Stimulated activated CD8-positive, alpha-beta memory T cell treated with anti-CD3 and anti-CD28 coated beads, Interleukin-4, amount 100 ng/mL, for 24 hours (primary cell): ENCODE measurements at places on chromosomes 5 and 9.

DNA sequence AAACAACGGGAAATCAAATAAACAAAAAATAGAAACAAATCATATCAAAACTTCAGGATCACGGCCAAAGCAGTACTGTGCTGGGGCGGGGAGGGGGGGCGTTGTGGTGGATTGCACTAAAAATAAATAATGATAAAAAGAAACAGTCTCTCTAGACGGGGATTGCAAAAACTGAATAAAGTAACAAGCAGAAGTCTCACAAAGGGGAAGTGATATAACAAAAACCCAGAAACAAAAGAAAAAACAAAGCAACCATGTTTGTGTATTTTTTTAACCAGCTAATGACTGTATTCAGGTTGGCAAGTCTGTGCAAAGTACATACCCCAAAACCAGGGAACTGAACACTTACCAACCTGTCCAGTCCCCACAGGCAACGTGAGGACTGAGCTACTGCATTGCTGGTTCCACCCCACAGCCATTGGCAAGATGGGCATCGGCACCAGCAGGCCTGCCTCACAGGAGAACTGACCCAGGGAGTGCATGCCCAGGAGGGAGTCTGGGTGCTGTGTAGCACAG is 24.1 kb downstream of the BICD2 start:
- no peak for DNase-seq

GRCh38 chr5:24609706-24610105 is 35.1 kb downstream of the CDH10 start:
- no peak for DNase-seq

DNA sequence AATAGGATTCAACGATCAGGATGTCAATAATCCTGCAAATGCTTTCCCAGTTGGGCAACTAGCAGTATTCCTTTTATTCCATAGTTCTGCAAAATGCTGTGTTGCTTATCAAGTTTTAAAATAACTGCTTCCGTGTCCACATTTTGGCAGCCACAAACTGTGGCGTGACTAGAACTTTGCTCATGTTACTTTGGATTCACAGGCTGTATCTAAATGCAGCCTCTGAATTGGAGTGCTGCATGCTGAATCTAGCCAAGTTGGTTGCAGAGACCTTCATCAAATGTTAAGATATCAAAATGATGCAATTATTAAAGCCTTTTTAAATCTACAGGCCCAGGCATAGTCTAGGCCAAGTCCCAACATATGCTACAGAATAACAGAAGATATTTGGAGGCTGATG is 249.2 kb downstream of the NR2F1-AS1 start:
- no peak for DNase-seq

GRCh38 chr5:12772276-12772675 is 868.0 kb upstream of the CTNND2 start:
- DNase-seq: no peak

- peak; percentile 48 for DNase-seq
Observed at GRCh38 chr9:32571969-32572899, 725 bp downstream of the NDUFB6 start.

GRCh38 chr5:173705512-173706044 is 89.1 kb upstream of the BOD1 start:
- no peak for DNase-seq

DNA sequence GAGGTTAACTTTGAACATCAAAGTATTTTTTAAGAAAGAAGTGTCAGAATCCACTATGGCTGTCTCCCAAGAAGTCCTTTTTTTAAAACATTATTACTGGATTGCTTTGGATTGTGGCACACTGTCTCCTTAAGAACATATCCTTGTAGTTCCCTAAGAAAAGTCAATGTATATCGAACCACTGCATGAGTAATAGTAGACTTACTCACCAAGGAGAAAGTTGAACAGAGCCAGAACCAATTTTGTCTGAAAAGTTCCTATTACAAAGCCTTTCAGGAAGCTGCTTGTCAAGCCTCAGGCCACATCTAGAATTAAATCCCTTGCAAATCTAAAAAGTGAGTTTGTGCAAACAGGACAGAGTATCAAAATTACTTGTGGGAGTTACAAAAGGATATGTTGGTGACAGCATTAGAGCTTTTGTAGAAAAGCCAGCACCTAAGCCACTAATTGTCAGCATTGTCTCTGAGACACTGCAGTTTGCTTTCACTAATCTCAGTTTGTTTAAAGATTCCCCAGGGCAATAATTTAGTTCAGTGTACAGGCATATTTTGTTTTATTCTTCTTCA is 195.4 kb downstream of the MPDZ start:
- DNase-seq: no peak

DNA sequence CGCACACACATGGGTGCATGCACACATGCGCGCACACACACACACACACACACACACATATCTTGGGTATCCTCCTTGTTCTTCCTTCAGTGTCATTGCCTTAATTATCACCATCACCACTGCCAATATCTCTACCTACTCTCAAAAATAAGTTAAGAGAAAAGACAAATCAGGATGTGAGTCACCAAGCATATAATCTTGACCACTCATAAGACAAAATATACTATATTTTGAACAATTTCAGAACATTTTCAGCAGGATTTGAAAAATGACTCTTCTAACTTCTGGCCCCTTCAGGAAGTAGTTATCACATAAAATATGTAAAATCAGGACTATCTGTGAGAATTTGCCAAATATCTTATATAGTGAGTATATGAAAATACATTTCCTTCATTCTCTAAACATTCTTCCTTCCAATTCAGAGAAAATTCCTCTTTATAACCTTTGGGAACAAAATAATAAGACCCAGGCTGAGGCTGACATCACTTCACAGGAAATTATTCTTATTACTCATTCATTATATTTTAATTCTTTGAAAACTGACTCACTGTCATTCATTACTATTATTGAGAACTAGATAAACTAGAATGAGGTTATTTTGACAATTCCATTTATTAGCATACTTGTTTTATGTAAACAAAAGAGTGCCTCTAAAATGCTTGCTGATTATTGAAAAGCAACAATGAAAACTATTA is 772.0 kb upstream of the ACO1 start:
- no peak for DNase-seq

DNA sequence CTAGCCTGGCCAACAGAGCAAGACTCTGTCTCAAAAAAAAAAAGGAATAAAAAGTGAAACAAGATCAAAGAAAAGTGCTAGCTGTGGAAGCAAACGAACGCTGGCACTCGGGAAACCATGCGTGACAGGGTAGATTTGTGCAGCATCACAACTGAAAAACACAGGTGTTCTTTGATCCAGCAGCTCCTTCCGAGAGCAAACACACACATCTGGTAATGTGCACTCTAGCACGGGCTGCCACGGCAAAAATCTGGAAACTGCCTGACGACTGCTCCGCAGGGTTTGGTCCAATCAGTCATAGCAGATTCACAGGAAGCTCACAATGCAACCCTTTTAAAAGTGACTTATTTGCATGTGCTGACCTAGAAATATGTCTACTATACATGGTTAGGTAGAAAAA is 80.0 kb downstream of the SYK start:
- no peak for DNase-seq

- DNase-seq: no peak
Observed at GRCh38 chr9:91714874-91715615, 235.0 kb downstream of the ROR2 start.

DNA sequence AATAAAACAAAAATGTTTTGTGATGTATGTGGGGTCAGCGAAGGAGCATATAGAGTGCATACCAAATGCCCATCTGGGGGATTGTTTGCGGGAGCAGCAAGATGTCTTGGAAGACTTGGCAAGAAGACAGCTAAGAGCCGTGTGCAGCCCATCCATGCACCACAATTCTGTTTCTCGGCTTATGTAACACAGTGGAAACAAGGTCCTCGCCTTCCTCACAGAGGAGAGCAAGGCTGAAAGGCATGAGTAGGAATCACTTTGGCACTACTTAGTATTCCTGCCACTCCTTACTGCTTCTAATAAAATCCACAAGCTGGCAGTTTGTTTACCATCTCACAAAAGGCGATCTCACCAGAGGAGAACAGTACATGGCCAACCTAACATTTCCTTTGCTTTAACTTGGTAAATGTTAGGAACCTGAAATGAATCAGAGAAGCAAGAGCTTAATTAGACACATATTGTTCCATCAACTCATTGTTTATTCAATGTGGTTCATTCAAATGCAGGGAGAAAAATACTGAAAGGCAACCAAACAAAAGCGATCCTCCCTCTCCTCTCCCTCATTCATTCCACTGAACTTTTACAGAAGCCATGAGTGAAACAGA is 648.1 kb downstream of the ACTL7B start:
- no peak for DNase-seq

- DNase-seq: no peak
Observed at GRCh38 chr5:82881571-82882174, 195.5 kb downstream of the TMEM167A start.

DNA sequence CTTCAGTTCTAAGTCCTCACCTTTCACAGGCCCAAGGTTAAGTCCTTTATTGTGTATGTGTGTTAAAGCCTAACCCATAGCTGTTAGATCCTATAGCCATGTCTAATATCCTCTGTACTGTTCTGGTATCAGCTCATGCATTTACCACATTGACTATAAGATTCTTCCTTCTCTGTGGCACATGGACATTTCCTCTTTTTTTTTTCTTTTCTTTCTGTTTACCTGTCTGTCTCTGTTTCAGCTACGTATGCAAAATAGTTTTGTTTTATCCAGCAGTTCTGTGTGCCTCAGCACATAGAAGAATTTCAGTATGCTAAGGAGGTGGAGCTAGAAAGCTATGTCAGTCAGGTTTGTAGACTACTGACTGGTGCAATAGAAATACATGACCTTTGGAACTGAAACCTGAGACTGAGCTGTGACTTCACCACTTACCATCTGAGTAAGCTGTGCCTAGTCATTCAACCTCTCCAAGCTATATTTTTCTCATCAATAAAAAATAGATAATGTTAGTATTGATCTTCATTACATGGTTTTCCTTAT is 155.6 kb upstream of the VLDLR start:
- DNase-seq: no peak

- DNase-seq: no peak
Observed at GRCh38 chr5:172926796-172927195, 32.4 kb upstream of the RPL26L1 start.

- DNase-seq: no peak
Observed at GRCh38 chr9:12680341-12680740, 12.8 kb upstream of the TYRP1 start.

GRCh38 chr9:133250741-133251170 is 24.2 kb downstream of the ABO start:
- no peak for DNase-seq

GRCh38 chr9:109182940-109183798 is 16.1 kb upstream of the FRRS1L start:
- no peak for DNase-seq

- DNase-seq: no peak
Observed at GRCh38 chr5:36631620-36632362, 25.4 kb downstream of the SLC1A3 start.

- DNase-seq: no peak
Observed at GRCh38 chr5:56656846-56657726, 158.3 kb upstream of the MAP3K1 start.

GRCh38 chr9:128175726-128176125 is 15.6 kb downstream of the CIZ1 start:
- no peak for DNase-seq

DNA sequence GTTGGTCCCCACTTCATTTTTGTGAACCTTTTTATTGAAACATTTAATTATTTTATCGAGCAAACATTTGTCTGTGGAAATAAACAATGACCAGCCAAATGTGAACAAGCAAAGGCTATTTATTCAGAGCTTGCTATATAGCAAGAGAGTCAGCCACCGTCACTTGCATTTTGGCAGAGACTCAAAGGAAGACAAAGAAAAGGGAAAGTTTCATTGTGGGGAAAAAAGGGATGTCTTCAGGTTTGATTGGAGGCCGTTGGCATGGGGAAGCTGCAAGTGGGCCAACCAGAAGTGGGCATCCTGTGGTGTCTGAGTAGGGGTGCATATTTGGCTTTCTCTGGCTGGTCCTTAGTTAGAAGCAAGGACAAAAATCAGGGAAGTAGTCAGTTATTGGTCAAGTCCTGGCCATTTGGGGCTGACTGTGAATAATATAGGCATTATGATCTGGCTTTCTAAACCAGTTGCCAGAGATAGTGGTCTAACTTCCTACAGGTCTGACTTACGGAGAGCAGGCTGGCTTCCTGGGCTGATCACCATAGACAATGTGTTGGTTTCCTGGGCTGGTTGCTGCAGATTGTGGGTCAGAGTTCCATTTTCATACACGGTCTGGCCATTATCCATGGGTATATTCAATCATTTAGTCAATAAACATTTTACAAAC is 16.6 kb downstream of the ENC1 start:
- no peak for DNase-seq

- DNase-seq: no peak
Observed at GRCh38 chr5:43601454-43602260, 1.3 kb upstream of the NNT start.

DNA sequence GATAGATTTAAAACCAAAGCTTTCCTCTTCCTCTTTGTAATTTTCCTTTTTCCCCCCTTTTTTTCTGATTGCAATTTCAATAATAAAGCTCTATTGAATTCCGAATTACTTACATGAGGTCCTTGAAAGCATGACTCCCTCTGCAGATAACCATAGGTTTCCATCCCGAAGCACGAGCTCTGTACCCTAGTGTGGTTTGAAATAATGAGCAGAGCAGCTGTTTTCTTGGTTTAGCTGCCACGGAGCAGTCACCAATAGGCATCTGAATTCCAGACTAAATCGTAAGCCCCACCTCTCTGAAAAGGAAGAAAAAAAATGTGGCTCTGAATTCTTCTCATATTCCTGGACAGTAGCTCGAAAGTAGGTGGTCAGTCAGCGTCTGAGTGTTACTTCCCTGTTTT is 18.5 kb upstream of the GNE start:
- no peak for DNase-seq

DNA sequence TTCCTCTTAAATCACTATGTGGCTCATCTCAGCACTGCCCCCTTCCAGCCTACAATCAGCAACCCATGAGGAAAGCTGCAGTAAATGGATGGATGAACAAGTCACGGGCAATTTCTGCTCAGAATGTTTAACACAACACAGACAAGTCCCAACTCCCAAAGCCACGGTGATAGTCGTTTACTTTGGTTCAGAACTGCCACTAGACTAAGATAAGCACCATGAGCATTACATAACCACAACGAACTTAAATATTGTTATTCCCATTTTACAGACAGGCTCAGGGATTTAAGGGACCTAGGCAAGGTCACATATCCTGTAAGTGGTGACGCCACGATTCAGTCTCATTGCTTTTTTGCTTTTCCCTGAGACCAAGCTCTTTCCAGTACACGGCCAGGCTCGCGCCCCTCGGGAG is 2.0 kb upstream of the SMIM27 start:
- no peak for DNase-seq

DNA sequence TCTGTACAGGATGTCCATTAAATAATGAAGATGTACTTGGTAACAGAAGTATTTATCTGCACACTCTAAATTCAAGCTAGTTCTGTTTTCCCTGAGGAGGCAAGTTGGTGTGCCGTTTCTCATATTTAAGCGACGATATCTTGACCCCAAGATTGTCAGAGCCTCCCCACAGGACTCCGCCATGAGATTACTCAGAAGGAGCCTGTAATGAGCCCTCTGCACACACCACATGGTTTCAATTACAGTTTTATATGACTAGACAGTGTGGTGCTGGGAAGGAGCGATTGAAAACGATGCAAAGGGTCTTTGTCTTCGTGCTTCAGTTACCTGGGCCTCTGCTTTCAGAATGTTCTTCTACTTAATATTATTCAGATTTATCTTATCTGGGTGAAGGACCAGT is 840.4 kb upstream of the WWC1 start:
- DNase-seq: no peak

GRCh38 chr9:28064241-28064815 is 491.0 kb upstream of the C9orf72 start:
- no peak for DNase-seq
